ENCODE measurements at places on chromosomes 4 and X.

GRCh38 chrX:151714362-151714761 lies 1.5 kb upstream of the FATE1 start:
- DNase-seq: no peak

DNA sequence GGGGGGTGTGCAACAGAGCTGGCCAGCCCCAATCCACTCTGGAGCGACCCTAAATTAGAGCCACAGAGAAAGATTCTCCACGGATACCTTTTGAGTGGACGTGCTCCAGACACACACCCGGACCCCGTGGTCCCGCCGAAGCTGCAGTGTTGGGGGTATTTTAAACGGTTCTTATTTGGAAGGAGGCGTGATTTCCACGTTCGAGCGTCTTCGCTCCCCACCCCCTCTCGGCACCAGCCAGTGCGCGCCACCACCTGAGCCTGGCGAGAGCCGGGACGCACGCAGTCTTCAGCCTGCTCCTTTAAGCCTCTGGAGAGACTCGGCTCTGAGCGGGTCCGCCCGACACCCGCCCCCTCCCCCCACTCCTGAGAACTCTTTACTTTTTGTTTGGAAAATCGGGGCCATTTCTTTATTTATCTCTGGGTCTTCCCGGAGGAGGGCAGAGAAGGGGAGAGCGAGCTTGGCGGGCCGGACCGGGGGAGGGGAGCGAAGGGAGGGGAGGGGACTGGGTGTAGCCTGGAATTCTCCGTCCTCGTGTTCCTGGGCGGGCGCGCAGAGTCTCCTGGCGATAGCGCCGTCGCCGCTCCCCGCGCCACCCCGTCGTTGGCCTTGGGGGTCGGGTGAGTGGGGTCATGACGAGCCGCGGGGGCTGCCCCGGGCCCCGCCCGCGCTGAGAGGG lies 668 bp upstream of the PTCHD1 start:
- no peak for DNase-seq

GRCh38 chr4:24729119-24729730 lies 66.1 kb upstream of the SOD3 start:
- no peak for DNase-seq

- DNase-seq: no peak
Measured at GRCh38 chr4:38504396-38504715, 159.6 kb upstream of the KLF3 start.

- DNase-seq: no peak
Measured at GRCh38 chr4:125833-126232, 1.5 kb downstream of the ZNF718 start.

DNA sequence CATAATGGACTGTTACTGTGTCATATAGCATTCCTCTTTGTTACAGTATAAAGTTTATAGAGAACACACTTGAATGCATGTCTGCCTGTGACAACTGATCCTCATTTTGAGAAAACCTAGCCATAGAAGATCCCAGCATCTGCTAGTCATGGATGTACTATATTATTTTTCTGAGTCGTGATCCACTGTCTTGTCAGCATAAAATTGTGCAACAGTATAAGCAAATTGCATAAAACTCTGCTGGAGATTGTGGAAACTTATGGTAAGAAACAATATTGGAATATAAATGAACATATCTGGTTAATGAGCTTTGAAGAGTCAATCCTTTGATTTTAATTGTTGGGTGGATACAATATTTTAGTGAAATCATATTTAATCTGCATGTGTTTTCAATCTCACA lies 3.6 kb downstream of the NEIL3 start:
- DNase-seq: no peak

GRCh38 chrX:119579414-119579813 lies 5.1 kb downstream of the UBE2A start:
- DNase-seq: no peak

GRCh38 chr4:36088542-36088941 lies 155.8 kb downstream of the ARAP2 start:
- DNase-seq: peak; percentile 77

GRCh38 chrX:22047468-22047867 lies 15.3 kb downstream of the PHEX start:
- no peak for DNase-seq

GRCh38 chrX:67622053-67622585 lies 78.3 kb downstream of the AR start:
- DNase-seq: no peak

Measured in LNCaP clone FGC (cell line).